Cortex of kidney (tissue), 1 donor: ENCODE measurements at places on chromosomes 4 and X.

DNA sequence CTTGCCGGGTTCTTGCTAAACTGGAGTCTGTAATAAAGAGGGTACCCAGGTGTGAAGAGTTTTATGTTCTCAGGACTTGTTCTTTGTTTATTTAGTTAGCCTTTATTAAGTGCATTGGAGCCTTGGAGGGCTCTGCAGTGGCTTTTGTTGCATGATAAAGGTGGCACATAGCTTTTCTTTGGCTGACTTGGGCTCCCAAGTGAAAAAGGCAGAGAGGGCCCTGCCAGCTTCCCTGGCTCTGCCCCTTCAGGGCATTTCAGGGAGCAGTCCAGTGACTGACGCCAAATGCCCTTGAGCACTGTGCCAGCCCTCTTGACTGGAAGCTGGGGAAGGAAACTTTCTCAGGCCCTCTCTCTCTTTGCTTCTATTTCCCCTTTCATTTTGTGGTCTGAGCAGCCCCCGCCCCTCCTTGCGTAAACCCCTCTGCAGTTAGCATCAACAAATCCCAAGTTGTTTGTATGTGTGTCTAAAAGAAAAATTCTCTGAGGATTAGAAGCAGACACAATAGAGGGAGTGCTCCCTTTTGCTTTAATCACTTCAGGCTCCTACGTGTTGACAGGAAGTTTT, 152.2 kb downstream of the NHS start:
- DNase-seq = no peak

GRCh38 chr4:81631958-81632441, 160.3 kb upstream of the RASGEF1B start:
- DNase-seq = no peak

DNA sequence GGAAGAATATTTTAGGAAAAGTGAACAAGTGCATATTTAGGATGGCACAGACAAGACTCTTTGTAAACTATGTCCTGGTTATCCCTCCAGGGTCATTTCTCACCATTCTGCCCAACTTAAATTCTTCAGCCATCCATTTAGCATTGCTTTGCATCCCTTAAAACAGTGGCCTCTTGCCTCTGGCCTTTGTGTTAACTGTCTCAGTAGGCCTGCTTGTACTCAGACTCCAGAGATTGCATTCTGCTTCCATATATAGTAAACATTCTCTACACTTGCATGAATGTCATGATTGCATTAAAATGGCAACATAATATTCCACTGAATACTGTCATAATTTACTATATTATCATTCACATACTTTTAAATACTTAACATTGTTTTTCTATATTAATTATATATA, 43.2 kb downstream of the NR3C2 start:
- no peak for DNase-seq

DNA sequence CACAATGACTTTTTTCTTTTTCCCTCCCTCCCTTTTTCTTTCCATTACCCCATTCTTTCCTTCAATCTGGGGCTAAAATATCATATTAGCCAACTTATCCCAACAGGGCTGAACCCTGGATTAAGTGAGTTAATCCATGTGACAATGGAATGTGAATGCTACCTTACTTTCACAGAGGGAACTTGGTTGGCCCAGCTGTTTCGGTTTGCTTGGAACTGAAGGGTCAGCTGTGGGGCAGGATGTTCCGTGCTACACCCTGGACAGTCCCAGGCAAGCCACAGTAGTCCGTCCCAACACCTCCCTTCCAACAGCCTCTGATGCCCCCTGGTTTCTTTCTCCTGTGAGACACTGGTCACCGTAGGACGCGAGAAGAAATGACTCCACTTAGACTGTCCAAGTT, 95.0 kb upstream of the STS start:
- DNase-seq = no peak

- no peak for DNase-seq
Observed at GRCh38 chr4:186902361-186902760, 178.7 kb upstream of the FAT1 start.

DNA sequence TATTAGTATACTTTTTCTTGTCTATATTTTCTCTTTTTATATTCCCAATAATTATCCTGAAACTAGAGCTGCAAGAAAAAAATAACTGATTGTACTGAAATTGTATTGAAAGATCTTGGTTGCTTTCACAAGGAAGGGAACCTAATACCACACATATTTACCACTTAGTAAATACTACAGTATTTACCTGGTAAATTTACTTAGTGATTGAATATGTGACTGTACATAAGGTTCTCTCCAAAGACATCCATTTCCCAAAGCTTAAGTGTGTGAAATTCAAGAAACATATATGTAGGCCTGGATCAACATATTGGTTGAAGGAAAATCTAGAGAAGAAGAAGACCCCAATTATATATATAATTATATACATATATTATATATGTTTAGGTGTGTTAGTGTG, 1272.7 kb downstream of the C4orf33 start:
- DNase-seq = no peak

DNA sequence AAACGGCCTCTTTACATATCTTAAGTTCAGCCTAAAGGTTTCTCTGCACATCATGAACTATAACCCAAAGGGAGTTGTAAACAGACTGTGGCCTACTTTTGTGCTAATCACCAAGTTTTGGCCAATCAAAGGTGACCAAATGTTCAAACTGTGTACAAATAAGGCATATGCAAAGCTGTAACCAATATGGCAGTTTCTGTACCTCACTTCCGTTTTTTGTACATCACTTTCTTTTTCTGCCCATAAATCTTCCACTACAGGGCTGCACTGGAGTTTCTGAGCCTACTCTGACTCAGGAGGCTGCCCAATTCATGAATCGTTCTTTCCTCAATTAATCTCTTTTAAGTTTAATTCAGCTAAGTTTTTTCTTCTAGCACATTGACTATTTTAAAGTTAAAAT, 318.7 kb downstream of the SLC7A11 start:
- DNase-seq = no peak

- no peak for DNase-seq
Observed at GRCh38 chr4:37393321-37393720, 148.8 kb downstream of the NWD2 start.

DNA sequence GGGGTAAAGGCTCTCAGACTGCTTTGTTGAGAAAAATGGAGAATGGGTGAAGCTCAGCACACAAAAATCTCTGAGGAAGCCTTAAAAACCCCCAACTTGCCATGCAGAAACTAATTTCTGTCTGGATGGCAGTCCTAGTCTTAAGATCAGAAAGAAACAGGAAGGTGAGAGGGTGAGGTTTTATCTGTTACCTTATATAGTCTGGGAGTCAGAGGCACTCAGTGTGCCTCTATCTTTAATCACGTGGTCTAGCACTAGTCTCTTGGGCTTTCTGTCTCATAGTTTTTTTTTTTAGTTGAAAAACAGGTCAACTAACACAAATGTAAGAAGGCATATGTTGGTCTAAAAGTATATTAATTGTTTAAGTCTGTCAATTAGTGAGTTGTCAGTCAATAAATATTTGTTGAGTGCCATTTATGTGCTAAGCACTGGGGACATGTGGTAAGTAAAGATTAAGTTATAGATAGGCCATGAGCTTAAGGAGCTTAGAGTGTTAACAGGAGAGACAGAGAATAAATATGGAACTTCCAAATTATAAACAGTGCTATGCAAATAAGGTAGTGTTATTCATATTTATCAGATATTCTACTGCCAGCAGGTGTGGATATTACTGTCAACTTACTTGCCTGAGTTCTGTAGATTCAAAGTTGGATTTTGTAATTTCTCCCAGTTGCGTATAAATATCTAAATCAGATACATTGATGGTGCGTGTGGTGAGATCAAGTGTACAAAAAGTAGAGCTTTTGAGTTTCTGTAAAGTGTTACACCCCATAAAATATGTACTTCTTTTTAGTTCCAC, 7.0 kb downstream of the CYBB start:
- DNase-seq = no peak

DNA sequence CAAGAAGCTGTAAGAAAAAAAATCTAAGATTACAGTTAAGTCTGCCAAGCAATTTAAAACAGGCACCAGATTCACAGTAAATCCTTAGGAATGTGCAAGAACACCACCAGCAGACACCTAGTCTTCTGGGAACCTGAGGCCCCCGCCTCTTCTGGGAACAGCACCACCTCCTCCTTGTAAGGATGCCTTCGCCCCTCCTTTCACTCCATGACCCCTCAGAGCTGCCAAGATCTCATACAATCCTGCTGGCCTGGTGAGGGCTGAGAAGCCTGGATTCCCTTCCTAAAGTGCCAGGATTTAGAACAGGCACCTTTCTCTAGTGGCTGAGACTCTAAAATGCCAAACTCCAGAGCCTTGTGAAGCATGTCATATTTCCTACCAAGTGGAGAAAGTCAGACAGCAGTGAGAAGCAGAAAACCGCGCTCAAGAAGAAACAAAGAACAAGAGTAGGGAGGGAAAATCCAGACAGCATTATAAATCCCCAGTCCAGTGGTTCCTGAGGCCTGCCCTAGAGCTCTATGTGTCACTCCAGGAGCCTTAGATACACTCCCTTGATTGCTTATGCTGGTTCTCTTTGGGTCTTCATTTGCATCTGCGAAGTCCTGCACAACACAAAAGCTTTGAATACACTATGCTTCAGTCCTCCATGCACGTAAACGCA, 166.4 kb downstream of the TSPAN5 start:
- DNase-seq = no peak

DNA sequence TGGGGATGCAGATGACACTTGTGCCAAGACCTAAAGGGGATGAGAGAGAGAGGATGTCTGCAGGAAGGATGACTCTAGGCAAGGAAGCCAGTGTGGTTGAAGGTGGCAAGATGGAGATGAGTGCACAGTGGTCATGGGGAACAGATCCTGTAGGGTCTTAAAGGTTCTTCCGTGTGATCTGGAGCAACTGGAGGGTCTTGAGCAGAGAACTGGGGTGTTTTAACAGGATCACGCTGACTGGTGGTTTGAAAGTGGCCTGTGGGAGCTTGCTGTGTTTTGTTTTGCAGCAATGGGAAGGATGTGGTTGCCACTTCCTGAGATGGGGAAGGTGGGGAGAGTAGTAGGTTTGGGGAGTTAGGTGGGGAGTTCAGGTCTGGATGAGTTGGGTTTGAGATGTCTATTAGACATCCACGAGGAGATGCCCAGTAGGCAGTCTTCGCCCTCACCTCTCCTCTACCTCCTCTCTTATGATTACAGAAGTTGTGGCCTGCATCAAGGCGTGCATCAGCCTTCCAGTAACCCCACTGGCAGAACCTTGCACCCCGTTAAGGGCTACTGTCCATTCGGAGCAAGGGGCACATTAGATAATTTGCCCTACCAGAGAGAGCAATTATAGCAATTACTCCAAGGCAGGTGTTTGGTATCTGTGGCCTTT, 1.4 kb upstream of the STBD1 start:
- DNase-seq = no peak

DNA sequence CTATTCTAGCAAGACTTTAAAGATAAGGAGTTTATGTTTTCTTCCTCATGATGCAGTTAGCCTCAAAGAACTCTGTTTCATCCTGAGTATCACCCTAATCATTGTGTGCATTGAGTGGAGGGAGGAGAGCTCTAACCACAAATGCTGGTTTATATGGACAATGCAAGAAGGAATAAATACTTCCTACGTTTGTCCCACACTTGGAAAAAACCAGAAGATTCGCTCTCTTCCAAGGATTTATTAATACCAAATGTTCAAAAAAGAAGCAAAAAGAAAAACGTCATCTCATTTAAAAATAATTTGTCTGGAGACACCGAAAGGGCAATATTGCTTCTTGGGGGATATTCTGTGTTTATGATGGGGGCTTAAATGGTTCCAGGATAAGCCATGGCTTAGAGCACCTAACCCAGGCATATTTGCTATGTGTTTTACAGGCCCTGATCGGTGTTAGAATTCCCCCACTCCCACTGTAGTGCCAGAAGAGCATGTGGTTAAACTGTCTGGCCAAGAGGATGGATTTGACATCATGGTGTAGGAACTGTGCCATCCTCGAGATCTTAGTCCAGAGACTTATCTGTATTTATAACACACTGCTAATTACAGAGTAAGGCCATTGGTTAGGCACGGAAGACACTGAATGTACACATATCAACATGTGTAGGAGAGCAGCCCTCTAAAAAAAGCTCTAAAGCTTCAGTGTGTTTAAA, 227.2 kb downstream of the ANK2 start:
- no peak for DNase-seq

GRCh38 chrX:12403474-12404082, 265.3 kb downstream of the FRMPD4 start:
- no peak for DNase-seq

- DNase-seq = no peak
Observed at GRCh38 chr4:109547394-109547793, 12.7 kb upstream of the MCUB start.

DNA sequence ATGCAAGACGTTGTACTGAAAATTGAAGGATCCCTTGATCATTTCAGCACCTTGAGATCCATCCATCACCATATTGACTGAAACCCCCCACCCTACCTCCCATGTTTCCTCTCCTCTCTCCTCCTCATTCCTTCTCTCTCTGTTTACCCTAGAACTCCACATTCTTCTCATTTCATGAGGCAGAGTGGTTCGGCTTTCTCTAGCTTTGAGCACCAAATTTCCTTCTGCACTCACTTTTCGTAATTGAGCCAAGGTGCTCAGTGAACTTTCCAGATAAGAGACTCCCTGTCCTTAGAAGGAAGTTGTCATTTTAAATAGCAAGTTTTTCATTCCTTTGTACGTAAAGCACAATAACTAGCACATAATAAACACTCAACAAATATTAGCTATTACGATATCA, 108.3 kb upstream of the SLC34A2 start:
- no peak for DNase-seq

GRCh38 chr4:34733185-34733941, 1511.0 kb downstream of the ARAP2 start:
- DNase-seq = no peak
